ENCODE measurements at places on chromosomes 5 and 9. TPM values are rescaled to one million over a fixed set of nuclear protein-coding genes. Genes with fewer than 3 reads are reported as not detected.
A peak's percentile ranks its signal among the peaks of the same experiment; 100 is the strongest.

Gene SAXO1
- total RNA-seq, result 0.22 TPM

Gene PANK3
- total RNA-seq, result 93.9 TPM

Gene HARS2
- total RNA-seq, result 47.5 TPM

Gene ABLIM3
- 0.27 TPM for total RNA-seq

Gene PCSK5
- total RNA-seq, result 7.3 TPM

Gene ZNF483
- 20.3 TPM for total RNA-seq

GRCh38 chr5:10317825-10318682 lies 10.4 kb upstream of the CMBL start:
- peaks cover 3% of the 10 kb centered on the region for H3K27me3 ChIP-seq
- no peaks in the 10 kb centered on the region for H3K36me3 ChIP-seq
- no peaks in the 10 kb centered on the region for H3K4me1 ChIP-seq

DNA sequence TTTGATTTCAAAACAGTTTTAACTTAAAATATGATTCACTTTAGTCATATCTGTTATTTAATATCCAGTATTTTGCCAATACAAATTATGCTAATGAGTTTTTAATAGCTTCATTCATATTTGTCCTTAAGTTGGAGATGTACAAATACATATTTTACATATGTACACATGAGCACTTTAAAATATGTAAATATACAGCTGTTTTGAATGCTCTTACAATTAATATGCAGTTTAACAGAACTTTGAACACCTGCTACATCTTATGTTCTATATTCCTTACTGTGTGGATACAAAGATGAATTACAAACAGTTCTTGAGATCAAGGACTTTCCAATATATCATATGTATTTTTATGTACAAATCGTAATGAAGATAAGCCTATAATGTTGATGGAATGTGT lies 74.0 kb downstream of the CHSY3 start:
- H3K27ac ChIP-seq, result no peak overlapping the region
- H3K4me3 ChIP-seq, result no peak overlapping the region
- H3K4me1 ChIP-seq, result no peaks in the 10 kb centered on the region
- H3K27me3 ChIP-seq, result no peaks in the 10 kb centered on the region

GRCh38 chr9:18317896-18318295 lies 156.1 kb upstream of the ADAMTSL1 start:
- no peaks in the 10 kb centered on the region for H3K4me1 ChIP-seq
- H3K36me3 ChIP-seq, result no peaks in the 10 kb centered on the region
- H3K27me3 ChIP-seq, result no peaks in the 10 kb centered on the region
- no peak for DNase-seq
- H3K4me3 ChIP-seq, result no peak overlapping the region

DNA sequence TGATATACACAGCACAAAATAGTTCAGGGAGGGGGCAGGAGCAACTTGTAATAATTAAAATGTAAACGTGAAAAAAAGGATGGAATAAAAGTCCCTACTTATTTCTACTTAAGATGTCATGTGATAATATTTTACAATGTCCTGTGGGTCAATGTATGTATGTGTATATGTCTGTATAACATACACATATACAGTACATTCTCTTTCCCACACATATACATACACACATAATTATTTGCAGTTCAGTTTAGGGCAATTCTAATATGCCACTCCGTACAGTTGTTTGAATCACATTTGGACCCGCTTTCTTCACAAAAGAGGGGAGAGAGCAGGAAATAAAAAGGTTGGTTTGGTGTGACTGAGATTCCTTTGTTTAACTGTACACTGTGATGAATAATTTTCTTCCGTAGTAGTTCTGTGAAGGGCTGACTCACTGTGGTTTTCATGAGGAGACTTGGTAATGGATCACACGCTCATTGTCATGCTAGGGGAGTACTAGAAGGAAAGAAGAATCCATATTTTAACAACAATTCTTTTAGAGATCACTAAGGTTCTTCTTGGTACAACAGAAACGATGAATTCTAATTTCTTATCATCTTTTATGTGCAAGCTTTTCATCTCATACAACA lies 26.2 kb upstream of the ACOT12 start:
- peaks cover 8% of the 10 kb centered on the region for H3K4me1 ChIP-seq
- no peaks in the 10 kb centered on the region for H3K27me3 ChIP-seq
- H3K27ac ChIP-seq, result peak overlapping the region; percentile 47

GRCh38 chr9:4090491-4090890 lies 209.4 kb downstream of the GLIS3 start:
- peak overlapping the region; percentile 67 for H3K27ac ChIP-seq
- no peaks in the 10 kb centered on the region for H3K27me3 ChIP-seq
- peaks cover 11% of the 10 kb centered on the region for H3K36me3 ChIP-seq

- peaks cover 39% of the 10 kb centered on the region for H3K27me3 ChIP-seq
- DNase-seq, result no peak
- H3K27ac ChIP-seq, result no peak overlapping the region
These were observed 16.0 kb upstream of the SLC9A3 start for GRCh38 chr5:540071-540905.

DNA sequence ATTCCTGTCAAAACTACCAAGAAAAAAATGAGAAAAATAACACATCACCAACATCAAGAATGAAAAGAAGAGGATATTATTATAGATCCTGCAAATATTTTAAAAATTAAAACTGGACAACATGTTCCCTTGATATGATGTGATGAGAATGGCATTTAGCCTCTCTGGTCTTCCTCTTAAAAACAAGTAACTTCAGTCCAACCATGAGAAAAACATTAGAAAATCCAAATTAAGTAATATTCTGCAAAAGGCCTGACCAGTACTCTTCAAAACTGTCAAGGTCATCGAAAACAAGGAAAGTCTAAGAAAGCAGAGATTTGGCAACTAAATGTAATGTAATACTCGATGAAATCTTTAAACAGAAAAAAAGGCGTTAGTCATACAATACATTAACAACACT lies 167.1 kb upstream of the SNX2 start:
- peaks cover 2% of the 10 kb centered on the region for H3K4me1 ChIP-seq
- no peak overlapping the region for H3K4me3 ChIP-seq
- no peaks in the 10 kb centered on the region for H3K27me3 ChIP-seq
- no peak overlapping the region for H3K27ac ChIP-seq

- H3K27ac ChIP-seq, result no peak overlapping the region
- no peaks in the 10 kb centered on the region for H3K36me3 ChIP-seq
- peaks cover 14% of the 10 kb centered on the region for H3K4me1 ChIP-seq
- no peak overlapping the region for H3K4me3 ChIP-seq
- peaks cover 1% of the 10 kb centered on the region for H3K27me3 ChIP-seq
These were observed 171.6 kb downstream of the RASEF start for GRCh38 chr9:82891321-82891720.

- no peaks in the 10 kb centered on the region for H3K4me1 ChIP-seq
- no peak overlapping the region for H3K4me3 ChIP-seq
- peaks cover 37% of the 10 kb centered on the region for H3K27me3 ChIP-seq
These were observed 13.9 kb downstream of the TGFBI start for GRCh38 chr5:136042665-136043121.

- no peaks in the 10 kb centered on the region for H3K36me3 ChIP-seq
- H3K4me1 ChIP-seq, result no peaks in the 10 kb centered on the region
- no peak overlapping the region for H3K4me3 ChIP-seq
- H3K27me3 ChIP-seq, result peaks cover 19% of the 10 kb centered on the region
- no peak overlapping the region for H3K27ac ChIP-seq
These were observed 22.5 kb downstream of the PALM2AKAP2 start for GRCh38 chr9:109802491-109802890.

- H3K4me1 ChIP-seq, result no peaks in the 10 kb centered on the region
- no peak overlapping the region for H3K4me3 ChIP-seq
- no peak overlapping the region for H3K27ac ChIP-seq
- DNase-seq, result no peak
- H3K36me3 ChIP-seq, result no peaks in the 10 kb centered on the region
These were observed 7.4 kb downstream of the CER1 start for GRCh38 chr9:14715102-14715501.

- DNase-seq, result no peak
- H3K4me1 ChIP-seq, result no peaks in the 10 kb centered on the region
- H3K27ac ChIP-seq, result no peak overlapping the region
- no peak overlapping the region for H3K4me3 ChIP-seq
- H3K36me3 ChIP-seq, result peaks cover 10% of the 10 kb centered on the region
These were observed 111.2 kb downstream of the SMARCA2 start for GRCh38 chr9:2126331-2126803.

- H3K4me1 ChIP-seq, result peaks cover 27% of the 10 kb centered on the region
- no peak for DNase-seq
These were observed 103.3 kb downstream of the FBXL17 start for GRCh38 chr5:108278285-108279240.

GRCh38 chr5:2691530-2691929 lies 59.9 kb downstream of the IRX2 start:
- H3K27me3 ChIP-seq, result peaks cover 70% of the 10 kb centered on the region
- peaks cover 9% of the 10 kb centered on the region for H3K4me1 ChIP-seq
- H3K4me3 ChIP-seq, result no peak overlapping the region
- H3K27ac ChIP-seq, result no peak overlapping the region

Measured in progenitor cell of endocrine pancreas (in vitro differentiated cells).